ENCODE measurements at places on chromosomes 6 and 20.

DNA sequence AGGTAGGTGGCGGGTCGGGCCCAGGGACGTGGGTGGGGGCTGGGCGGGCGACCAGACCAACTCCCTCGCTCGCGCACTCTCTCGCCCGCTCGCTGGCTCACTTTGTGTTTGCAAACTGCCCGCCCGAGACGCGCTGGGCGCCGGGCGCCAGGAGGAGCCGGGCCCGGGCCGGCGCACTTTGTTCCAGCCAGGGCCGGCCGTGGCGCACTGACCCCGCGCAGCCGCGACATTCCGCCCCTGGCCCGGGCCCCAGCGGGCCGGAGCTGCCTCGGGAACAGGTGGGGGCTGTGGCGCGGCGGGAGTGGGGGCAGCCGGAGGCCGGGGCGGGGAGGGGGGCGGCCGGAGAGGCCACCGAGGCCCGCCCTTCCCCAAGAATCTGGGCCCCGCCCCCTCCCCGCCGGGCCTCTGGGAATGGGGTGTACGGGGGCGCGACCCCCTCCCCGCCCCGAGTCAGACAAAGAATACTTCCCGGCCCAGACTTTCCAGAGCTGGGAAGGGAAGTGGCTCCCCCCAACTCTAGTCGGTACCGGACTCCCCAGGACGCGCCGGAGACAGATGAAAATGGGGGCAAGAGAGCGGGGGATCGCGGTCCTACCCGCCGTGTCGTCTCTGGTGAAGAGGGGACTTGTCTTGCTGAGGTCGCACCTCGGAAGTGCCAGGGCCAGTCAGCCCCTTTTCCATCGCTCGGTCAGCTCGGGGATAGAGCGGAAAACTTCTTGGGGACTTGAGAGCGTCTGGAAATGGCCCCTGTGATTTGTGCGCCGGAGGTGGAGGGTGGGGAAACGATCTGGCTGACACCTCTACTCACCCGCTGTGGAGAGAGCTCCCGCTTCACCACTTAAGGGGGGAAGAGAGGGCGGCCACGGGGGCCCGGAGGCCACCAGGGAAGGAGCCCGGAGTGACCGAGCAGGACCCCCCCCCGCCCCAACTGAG lies 951 bp downstream of the FOXP4 start:
- DNase-seq: no peak

DNA sequence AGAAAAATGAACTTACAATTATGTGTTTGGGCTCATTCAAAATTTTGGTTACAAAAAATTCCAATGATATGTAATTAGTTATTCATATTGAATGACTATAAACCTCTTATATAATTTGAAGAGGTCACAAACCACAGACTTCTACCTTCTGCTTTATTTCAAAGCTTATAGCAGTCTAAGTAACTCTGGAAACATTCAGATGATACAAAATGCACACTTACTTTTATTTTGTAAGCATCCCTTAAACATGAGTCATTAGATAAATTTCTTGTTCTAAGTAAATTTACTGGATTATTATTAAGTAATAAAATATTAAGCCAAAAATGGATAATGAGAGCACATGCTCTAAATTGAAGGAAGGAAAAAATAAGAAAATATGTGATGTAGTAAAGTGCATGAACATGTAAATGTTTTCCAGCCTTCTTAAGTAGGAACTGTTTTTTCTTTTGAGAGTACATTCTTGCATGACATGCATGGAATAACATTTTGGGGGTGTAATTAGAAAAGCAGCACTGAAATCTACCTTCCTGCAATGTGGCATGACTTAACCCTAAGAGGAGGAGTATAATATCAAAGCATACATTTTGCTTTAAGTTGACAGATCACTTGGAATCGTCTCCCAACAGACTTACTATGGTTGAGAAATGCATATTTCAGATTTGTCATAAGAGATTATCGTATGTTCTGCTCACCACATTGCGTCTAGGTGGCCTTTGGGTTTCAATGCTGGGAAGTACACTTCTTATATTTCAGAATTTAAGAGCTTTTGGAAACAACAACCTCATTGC lies 372.7 kb upstream of the HSF2 start:
- DNase-seq: no peak

- no peak for DNase-seq
These were observed 963.5 kb upstream of the SLC35B3 start for GRCh38 chr6:9398767-9399373.

- DNase-seq: no peak
These were observed 16.5 kb upstream of the DSE start for GRCh38 chr6:116354236-116354635.

GRCh38 chr6:4459032-4459431 lies 317.2 kb upstream of the CDYL start:
- DNase-seq: no peak

DNA sequence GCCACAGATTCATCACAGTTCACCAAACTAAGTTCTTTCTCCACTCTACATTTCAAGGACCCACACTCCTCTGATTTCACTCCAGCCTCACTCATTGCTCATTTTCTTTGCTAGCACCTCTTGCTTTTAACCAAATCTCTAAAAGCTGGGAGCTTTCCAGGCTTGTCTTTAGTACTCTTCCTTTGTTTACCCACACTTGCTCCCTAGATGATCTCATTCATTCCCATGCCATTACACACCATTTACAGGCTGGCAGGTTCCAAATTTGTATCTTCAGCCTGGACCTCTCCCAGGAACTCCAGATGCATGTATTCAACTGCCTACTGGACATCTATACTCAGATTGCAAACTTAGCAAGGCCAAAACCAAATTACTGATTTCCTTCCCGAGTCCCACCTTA lies 5.3 kb upstream of the GUCA1B start:
- no peak for DNase-seq

All from stimulated activated CD4-positive, alpha-beta T cell treated with anti-CD3 and anti-CD28 coated beads, Interleukin-1b, Interleukin-23, amount 100 ng/mL, for 1 hour (primary cell).